ENCODE measurements at places on chromosomes 6 and 20.

DNA sequence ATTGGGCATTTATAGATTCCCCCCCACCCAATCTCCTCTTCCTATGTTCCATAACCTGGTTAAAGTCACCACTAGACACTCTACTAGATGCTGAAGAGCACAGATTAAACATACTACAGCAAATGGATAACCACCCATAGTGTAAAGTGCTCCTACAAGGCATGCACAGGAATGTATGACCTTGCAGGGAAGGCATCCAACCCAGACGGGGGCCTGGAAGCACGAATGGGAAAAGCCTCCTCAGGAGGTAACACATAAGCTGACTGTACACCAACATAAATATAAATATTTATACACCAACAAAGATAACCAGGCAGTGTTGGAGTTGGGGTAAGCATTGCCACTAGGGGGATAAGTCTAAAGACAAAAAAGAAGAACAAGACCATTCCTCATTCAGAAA lies 691.7 kb downstream of the GRIK2 start:
- no peak for DNase-seq

DNA sequence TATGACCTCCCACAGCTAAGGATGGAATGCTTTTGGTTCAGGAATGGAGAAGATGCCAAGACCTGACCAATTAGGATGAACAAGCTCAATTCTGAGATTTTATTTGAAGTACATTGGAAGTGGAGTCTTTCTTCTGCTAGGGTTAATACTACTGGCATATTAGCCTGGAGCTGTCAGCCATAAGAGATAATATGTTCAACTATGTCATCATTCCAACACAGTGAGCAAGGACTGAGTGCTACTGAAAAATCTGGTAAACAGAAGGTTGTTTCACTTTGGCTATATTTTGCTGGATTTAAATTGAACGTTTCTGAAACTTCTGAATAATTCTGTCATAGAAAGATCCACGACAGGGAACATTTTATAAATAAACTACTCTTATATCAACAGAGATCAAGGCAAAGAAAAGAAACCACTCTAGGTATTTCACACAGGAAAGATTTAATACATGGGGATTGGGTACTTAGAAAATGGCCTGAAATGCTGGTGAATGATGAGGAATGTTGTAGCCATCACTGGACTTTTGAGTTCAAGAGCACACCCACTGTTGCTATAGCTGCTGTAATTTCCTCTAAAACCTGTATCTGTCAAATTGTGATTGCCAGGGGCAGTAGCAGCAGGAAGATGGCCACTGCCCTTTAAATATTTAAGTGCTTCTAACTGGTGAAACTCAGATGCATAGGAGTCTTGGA lies 200.5 kb downstream of the PLCB4 start:
- no peak for DNase-seq

DNA sequence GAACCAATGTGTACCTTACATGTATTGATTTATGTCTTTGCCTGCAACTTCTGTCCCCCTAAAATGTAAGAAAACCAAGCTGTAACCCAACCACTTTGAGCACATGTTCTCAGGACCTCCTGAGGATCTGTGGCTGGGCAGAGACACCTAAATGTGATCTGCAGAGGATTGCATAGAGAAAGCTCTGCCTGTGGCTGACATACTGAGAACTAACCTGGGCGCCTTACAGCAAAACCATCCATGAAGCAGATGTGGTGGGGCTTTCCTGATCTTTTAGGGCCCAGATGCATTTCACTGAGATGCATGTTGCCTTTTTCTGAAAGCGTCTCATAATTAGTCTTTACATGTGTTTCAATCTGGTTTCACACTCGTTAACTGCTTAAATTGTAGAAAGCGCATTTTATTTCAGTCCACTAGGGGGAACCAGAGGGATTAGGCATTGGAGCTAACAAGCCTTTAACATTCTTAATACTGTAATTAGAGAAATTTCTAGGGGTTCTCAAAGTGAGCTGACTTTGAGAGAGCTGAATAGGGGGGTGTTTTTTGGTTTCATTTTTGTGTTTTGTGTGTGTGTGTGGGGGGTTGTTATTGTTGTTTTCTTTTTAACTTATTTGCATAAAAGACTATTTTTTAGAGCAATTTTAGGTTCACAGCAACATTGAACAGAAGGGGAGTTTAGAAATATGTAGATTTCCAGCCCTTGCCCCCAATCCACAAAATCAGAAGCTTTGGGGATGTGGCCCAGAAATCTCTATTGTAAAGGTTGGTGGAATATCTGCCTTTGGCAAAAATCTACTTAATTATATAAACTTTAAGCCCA lies 50.9 kb upstream of the FAM184A start:
- no peak for DNase-seq

DNA sequence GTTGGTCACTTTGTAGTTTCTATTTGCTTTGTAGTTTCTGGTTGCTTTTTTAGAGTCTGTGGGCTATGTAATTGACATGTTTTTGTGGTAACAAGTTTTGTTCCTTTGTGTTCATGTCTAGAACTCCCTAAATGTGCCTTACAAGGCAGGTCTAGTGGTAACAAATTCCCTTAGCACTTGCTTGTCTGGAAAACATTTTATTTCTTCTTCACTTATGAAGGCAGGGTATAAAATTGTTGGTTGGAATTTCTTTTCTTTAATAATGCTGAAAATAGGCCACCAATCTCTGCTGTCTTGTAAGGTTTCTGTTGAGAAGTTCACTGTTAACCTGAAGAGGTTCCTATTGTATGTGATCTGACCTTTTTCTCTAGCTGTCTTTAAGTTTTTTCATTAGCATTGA lies 383.6 kb downstream of the EPHA7 start:
- no peak for DNase-seq

DNA sequence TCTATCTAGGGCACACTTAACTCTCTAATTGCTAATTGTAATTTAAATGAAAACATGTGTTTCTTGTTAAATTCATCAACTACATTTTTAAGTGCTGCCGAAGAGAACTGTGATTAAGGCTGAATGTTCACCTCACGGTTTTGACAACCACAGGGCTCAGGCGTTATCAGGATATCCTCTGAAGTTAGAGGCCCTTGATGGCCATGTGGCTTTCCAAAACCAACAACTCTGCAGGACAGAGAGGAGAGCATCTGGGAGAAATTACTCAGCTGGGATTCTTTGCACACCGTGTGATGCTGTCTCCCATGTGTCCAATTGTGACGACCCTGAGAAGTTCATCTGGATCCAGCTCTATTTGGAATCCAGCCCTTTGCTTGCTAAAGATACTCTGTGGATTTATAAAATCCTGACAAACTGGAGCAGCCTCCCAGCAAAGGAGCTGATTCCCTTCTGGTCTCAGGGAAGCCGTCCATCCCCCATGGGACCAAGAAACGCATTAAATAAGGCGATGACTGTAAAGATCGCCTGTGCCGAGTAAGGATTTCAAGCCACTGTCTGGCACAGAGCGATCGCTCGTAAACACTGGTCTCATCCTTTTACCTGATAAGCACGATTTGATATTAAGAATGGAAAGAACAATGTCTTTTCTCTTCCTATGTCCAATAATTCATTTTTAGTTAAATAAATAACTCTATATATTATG lies 401.1 kb downstream of the CD83 start:
- DNase-seq = no peak

DNA sequence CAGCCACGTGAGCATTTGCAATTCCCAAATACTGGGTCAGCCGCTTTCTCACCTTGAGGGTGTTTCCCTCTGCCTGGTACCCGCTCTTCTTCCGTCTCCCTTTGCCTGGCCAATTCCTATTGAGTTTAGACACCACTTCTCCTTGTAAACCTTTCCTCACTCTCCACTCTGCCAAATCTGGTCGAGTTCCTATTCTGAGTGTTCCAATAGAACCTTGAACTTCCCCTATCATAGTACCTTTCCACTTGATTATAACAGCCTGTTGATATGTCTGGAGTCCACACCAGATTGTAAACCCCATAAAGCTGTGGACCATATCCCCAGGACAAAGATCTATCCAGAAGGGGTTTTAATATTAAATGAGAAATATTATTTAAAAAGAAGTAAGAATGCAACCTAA lies 36.0 kb upstream of the EDN1 start:
- DNase-seq = no peak

- DNase-seq = no peak
Observed at GRCh38 chr6:62146954-62147853, 138.8 kb downstream of the KHDRBS2 start.

- no peak for DNase-seq
Observed at GRCh38 chr6:169292338-169293124, 38.9 kb upstream of the THBS2 start.

DNA sequence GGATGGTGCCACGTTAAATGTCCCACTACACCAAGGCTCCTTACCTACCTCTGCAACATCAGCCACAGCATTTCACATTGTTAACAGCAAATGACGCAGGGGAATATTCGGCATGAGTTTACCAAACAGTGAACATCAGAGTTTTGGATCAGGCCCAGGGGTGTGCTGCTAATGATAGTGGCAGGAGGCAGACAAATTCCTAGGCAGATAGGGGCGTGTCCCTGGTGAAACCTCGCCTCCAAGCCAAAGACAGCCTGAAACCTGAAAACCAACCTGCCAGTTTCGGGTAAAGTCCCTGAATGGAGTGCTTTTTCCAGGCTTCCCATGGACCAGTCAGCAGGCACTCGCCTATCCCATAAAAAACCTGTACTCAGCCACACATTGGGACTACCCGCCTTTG lies 133.6 kb downstream of the SH3BGRL2 start:
- DNase-seq = no peak
